ENCODE measurements at places on chromosomes 6 and 20.
A peak's percentile ranks its signal among the peaks of the same experiment; 100 is the strongest.

GRCh38 chr6:161985876-161986423 is 712.1 kb upstream of the AGPAT4 start:
- H3K27me3 ChIP-seq: no peaks in the 10 kb centered on the region
- H3K4me1 ChIP-seq: no peaks in the 10 kb centered on the region
- H3K36me3 ChIP-seq: no peaks in the 10 kb centered on the region
- H3K27ac ChIP-seq: no peak overlapping the region
- DNase-seq: no peak
- H3K4me3 ChIP-seq: no peak overlapping the region

GRCh38 chr6:57207141-57207540 is 15.0 kb downstream of the RAB23 start:
- no peak for DNase-seq
- no peaks in the 10 kb centered on the region for H3K27me3 ChIP-seq
- H3K27ac ChIP-seq: no peak overlapping the region
- no peak overlapping the region for H3K4me3 ChIP-seq
- H3K36me3 ChIP-seq: no peaks in the 10 kb centered on the region

- H3K36me3 ChIP-seq: no peaks in the 10 kb centered on the region
- H3K27ac ChIP-seq: peak overlapping the region; percentile 66
- peaks cover 16% of the 10 kb centered on the region for H3K4me1 ChIP-seq
- no peak for DNase-seq
These were observed 25.3 kb upstream of the FABP7 start for GRCh38 chr6:122754191-122754731.

- H3K27me3 ChIP-seq: no peaks in the 10 kb centered on the region
- H3K36me3 ChIP-seq: no peaks in the 10 kb centered on the region
- peaks cover 15% of the 10 kb centered on the region for H3K4me1 ChIP-seq
- H3K4me3 ChIP-seq: no peak overlapping the region
These were observed 1.9 kb downstream of the RBBP8NL start for GRCh38 chr20:62425281-62426058.

GRCh38 chr20:24164360-24164759 is 175.8 kb upstream of the GGTLC1 start:
- H3K36me3 ChIP-seq: no peaks in the 10 kb centered on the region
- no peaks in the 10 kb centered on the region for H3K4me1 ChIP-seq
- no peak for DNase-seq
- no peaks in the 10 kb centered on the region for H3K27me3 ChIP-seq
- no peak overlapping the region for H3K27ac ChIP-seq

DNA sequence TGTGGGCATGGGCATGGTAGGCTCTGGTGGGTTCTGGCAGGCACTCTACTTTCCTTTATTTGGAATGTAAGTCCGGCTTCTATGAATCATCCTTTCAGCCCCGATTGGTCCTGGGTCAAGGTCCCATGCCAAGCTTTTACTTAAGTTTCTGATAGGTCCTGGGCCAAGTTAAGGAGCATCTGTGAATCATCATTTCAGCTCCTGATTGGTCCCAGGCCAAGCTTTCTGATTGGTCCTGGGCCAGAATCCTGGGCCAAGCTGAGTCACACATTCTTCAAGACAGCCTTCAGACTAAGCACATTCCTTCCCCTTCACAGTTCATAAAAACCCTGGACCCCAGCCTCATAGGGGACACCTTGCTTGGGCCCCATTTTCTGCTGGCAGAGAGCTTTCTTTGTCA is 231.0 kb upstream of the EYS start:
- H3K4me1 ChIP-seq: no peaks in the 10 kb centered on the region
- no peak overlapping the region for H3K27ac ChIP-seq
- H3K27me3 ChIP-seq: no peaks in the 10 kb centered on the region
- no peak overlapping the region for H3K4me3 ChIP-seq

DNA sequence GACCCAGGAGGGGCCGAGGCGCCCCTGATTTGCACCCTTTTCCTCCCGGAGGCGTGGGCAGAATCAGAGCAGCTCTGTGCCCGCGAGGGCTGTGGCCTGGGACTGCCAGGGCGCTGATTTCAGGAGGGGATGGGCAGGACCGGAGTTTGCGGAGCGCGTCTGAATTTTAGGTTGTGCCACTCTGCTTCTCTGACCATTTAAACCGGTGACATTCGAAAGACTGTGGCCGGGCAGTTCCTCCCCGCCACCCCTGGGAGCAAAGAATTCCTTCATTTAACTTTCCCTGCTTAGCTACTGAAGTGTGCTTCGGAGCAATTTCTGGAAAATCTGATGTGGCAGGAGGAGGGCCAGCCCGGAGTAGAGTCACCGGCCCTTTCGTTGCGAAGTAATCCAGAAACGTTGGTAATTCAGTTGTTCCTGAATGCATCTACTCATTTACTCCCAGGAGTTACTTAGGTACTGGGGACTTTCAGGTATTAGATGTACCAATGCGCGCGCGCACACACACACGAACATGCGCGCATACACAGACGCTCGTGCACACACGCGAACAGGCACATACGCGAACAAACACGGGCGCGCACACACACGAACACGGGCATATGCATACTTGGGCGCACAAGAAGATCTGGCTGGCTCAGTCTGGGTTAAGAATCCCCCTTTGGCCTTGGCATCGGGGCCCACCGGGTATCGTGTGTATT is 568 bp downstream of the CCDC170 start:
- no peaks in the 10 kb centered on the region for H3K36me3 ChIP-seq
- no peaks in the 10 kb centered on the region for H3K27me3 ChIP-seq
- H3K4me1 ChIP-seq: peaks cover 13% of the 10 kb centered on the region
- peak; percentile 55 for DNase-seq
- H3K27ac ChIP-seq: peak overlapping the region; percentile 80
- peak overlapping the region; percentile 50 for H3K4me3 ChIP-seq

GRCh38 chr20:9912290-9912689 is 73.4 kb upstream of the PAK5 start:
- no peak for DNase-seq
- no peaks in the 10 kb centered on the region for H3K27me3 ChIP-seq
- no peak overlapping the region for H3K27ac ChIP-seq
- no peak overlapping the region for H3K4me3 ChIP-seq

GRCh38 chr6:114064862-114065261 is 93.9 kb upstream of the HDAC2 start:
- no peaks in the 10 kb centered on the region for H3K27me3 ChIP-seq
- no peaks in the 10 kb centered on the region for H3K4me1 ChIP-seq
- no peak for DNase-seq
- H3K36me3 ChIP-seq: no peaks in the 10 kb centered on the region
- no peak overlapping the region for H3K27ac ChIP-seq

DNA sequence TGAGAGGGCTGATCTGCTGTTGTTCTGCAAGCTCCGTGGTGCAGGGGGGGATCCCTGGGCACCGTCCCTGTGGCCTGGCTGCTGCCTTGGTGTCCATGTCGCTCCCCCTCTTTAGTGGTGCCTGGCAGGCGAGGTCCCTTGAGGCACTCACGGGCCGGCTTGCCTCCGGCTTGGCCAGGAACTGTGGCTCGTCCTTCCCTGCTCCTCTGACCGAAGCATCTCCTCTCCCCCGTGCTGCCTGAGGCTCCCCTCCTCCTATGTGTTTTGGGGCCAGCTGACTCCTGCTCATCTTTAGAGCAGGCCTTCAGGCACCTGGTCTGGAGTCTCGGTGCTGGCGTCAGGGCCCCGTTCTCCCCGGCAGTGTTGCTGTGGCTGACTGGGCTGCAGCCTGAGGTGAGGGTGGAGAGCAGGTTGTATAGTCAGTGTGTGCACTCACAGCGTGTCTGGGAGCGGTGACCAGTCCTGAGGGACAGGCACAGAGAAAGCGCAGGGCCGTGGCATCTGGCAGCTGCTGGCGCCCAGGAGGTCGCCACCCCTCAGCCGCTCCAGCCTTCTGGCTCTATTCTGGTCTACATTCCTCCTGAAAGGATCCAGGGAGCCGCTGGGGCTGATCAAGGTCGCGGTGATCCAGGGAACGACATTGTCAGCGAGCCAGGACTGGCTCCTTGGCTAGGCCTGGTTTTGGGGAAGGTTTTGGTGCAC is 43.7 kb downstream of the PYGB start:
- peaks cover under 1% of the 10 kb centered on the region for H3K4me1 ChIP-seq
- H3K4me3 ChIP-seq: no peak overlapping the region
- no peak for DNase-seq
- no peaks in the 10 kb centered on the region for H3K27me3 ChIP-seq

DNA sequence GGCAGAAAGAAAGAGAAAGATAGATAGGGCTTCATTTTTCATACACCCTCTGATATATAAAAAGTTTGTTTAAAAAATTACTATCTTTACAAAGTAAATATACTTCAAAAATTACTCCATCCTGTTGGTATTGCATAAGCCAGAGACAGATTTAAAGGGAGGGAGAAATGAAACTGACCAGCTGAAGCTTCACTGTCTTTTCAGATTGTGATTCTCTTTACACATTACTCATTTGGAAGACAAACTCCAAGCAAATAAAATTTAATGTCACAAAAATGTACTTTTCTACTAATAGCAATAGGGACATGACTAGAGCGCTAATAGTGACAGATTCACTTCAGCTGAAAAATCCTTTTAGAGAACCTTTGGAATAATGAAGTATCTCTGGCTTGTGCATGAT is 38.6 kb upstream of the MARCKS start:
- no peak overlapping the region for H3K4me3 ChIP-seq
- H3K4me1 ChIP-seq: peaks cover 5% of the 10 kb centered on the region
- DNase-seq: no peak
- H3K27ac ChIP-seq: no peak overlapping the region
- no peaks in the 10 kb centered on the region for H3K36me3 ChIP-seq
- H3K27me3 ChIP-seq: no peaks in the 10 kb centered on the region

- H3K4me3 ChIP-seq: peak overlapping the region; percentile 47
- H3K4me1 ChIP-seq: peaks cover 75% of the 10 kb centered on the region
- DNase-seq: no peak
These were observed 79.3 kb upstream of the NAA20 start for GRCh38 chr20:19937651-19938420.

DNA sequence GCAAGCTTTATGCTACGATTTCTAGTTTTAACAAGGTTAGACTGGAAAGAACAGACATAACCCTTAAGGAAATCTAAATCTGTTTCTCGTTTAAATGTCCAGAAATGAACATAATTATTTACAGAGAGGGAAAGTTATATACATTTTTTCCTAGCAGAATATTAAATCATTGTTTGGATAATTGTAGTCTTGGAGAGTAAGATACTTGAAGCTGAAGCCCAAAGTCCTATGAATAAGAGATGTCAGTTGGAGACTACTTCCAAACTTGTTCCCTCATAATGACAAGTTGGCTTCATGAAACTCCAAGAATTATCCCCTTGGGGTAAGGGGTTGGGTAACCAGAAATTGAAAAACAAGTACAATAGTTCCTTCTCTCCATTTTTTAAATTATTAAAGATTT is 911.1 kb upstream of the MAN1A1 start:
- H3K4me3 ChIP-seq: no peak overlapping the region
- no peak overlapping the region for H3K27ac ChIP-seq
- no peaks in the 10 kb centered on the region for H3K27me3 ChIP-seq
- H3K4me1 ChIP-seq: no peaks in the 10 kb centered on the region
- H3K36me3 ChIP-seq: no peaks in the 10 kb centered on the region
- no peak for DNase-seq

- peak within 1 kb of the TSS; percentile 95 for H3K4me3 ChIP-seq
- peak; percentile 96 for DNase-seq
- H3K36me3 ChIP-seq: no peaks in the 10 kb centered on the region
These were observed at the start of gene CDKN1A for GRCh38 chr6:36678488-36679042. Gene CDKN1A, plus strand, starts transcription at chr6:36678714. Its CDS starts 5,388 bp downstream, at chr6:36684102.

DNA sequence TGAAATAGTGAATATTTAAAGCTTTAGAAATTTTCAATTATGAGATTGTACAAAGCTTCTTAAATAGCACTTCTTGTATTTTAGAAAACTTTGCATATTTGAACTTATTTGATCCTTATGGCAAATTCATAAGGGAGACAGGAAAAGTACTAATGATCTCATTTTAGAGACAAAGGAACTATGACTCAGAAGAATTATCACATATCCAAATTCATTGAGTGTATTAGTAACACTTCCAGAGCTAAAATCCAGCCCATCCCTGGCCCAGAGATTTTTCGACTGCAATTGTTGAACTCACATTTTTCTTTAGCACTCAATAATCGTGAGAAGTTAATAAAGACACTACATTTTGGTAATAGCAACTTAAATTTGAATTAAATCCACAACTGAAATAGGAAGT is 704.3 kb downstream of the EPM2A start:
- H3K4me3 ChIP-seq: no peak overlapping the region
- DNase-seq: no peak
- H3K36me3 ChIP-seq: no peaks in the 10 kb centered on the region
- no peak overlapping the region for H3K27ac ChIP-seq
- H3K27me3 ChIP-seq: no peaks in the 10 kb centered on the region
- H3K4me1 ChIP-seq: no peaks in the 10 kb centered on the region

DNA sequence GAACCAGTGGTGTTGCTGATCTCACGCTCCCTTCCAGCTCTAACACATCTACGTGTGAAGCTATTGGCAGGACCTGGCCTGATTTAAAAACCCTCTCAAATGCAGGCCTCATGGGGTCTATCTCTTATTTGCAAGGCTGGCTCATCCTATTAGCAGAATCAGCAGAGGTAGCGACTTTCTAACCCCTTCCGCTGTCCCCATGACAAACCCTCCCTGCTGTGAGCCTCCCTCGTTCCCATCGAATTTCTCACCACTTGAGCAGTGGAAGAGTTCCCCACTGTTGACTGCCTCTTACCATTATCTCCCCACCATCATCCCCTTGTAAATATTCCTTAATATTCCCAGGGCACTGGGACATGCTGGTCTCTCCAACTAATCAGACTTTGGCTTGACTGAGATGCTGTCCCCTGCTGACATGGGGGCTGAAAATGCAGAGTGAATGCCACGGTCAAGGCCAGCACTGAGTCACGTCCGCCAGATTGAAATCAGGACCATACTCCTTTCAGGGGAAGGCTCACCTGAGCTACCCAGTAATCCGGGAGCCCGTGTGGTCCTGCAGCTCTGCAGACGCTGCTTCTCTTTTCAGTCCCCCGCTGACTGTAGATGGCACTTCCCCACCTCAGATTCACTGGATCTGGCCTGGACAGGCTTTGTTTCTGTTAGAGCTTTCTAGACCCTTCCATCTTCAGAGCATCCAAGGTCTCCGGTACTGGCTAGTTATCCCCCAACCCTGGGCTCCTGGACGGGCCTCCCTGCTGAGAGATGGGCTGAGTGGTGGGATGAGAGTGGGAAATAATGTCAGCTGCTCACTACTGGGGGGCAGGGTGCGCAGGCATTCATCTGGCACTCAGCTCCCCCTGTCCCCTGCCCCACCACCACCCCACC is 23.1 kb downstream of the AAR2 start:
- DNase-seq: no peak
- no peaks in the 10 kb centered on the region for H3K27me3 ChIP-seq
- no peaks in the 10 kb centered on the region for H3K4me1 ChIP-seq
- no peak overlapping the region for H3K27ac ChIP-seq
- no peak overlapping the region for H3K4me3 ChIP-seq
- peaks cover 27% of the 10 kb centered on the region for H3K36me3 ChIP-seq

GRCh38 chr6:149935668-149936067 is 6.1 kb upstream of the ULBP2 start:
- H3K4me1 ChIP-seq: peaks cover 13% of the 10 kb centered on the region
- H3K27me3 ChIP-seq: no peaks in the 10 kb centered on the region
- H3K27ac ChIP-seq: no peak overlapping the region
- DNase-seq: no peak
- H3K4me3 ChIP-seq: no peak overlapping the region

DNA sequence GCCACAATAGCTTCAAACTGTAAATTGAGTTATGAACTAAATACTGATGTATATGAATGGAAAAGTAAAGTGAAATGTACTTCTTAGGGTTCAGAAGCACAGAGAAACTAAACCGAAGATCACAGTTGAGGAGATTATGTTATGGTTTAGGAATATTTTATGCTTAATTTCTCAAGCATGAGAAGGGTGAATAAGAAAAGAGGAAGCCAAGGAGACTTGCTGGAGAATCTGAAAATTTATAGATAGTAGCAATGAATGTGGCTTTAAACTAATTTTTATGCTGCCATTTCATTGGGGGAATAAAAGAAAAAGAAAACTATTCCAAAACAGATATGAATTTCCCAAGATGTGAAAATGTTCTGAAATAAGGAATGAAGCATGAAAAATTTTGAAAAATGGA is 5.6 kb downstream of the ANKS1A start:
- no peak for DNase-seq
- H3K27me3 ChIP-seq: no peaks in the 10 kb centered on the region
- H3K4me3 ChIP-seq: no peak overlapping the region
- no peaks in the 10 kb centered on the region for H3K36me3 ChIP-seq
- H3K4me1 ChIP-seq: peaks cover 14% of the 10 kb centered on the region
